ENCODE measurements at places on chromosomes 16 and 17.
A peak's percentile ranks its signal among the peaks of the same experiment; 100 is the strongest.

GRCh38 chr16:78876671-78877070, 723.9 kb downstream of the MAF start:
- no peak for DNase-seq

GRCh38 chr17:78362671-78363070, 2.8 kb upstream of the SOCS3 start:
- DNase-seq = no peak

DNA sequence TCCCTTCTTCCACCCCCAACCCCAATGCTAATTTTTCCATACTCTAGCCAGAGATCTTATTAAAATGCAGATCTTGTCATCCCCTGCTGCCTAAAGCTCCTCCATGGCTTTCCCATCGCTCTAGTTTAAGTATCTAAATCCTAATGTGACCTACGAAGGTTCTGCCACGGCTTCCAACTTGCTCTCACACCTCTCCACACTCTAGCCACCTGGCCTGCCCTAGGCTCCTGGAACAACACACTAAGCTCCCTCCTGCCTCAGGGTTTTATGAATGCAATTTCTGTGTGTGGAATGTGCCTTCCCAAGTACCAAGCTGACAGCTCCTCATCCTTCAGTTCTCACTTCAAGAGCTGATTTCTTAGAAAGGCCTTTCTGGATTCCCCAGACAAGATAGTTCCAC, 16.6 kb downstream of the NXPH3 start:
- DNase-seq = no peak

DNA sequence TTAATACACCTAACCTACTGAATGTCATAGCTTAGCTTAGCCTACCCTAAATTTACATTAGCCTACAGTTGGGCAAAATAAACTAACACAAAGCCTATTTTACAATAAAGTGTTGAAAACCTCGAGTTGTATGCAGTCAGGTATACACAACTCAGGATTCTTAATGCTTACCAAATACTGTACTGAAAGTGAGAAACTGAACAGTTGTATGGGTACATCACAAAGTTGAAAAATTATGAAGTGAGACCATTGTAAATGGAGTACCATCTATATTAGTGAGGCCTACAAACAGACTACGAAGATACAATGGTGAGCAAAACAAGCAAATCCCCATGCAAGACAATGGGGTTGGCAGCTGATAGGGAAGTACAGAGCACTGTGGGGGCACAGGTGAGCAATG, 79.7 kb downstream of the VAT1L start:
- no peak for DNase-seq

DNA sequence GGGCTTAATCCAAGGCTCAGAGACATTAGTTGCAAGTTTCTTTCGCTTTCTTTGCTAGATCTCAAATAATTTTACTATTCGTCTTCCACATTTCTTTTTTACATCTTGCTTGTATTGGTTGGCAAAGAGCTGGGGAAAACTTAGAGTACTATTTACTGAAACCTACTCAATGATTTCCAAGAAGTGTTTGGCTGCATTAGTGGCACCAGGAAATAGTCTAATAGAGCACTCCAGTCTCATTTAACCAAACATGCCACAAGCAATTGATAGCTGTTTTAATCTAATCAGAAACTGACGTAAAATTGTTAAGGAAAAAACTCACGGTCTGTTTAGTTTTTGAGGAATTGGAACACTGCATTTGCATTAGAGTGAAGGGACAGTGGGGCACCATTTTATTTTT, 29.0 kb downstream of the NUP93 start:
- DNase-seq = no peak

DNA sequence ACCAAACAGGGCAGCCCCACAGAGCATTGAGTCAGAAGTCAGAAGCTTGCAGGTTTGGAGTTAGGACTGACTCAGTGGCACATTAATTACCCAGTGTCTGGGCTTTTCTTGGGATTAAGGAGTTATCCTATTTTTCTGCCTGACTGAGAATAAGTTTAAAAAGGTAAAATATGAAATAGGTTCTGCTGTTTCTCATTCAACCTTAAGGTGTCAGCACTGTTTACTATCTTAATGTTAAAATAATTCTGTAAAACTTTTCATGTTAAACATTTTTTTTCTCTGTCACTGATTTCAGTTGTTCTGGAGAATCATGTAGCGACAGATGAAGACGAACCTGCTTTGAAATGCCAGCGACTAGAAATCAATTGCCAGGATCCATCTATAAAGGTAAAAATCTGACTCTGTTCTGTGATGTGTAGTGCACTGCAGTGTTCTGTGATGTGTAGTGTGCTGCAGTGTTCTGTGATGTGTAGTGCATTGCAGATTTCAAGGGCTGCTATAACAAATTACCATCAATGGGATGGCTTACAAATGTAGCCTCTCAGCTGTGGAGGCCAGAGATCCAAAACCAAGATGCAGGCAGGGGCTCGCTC, 128.0 kb downstream of the LAT start:
- no peak for DNase-seq

DNA sequence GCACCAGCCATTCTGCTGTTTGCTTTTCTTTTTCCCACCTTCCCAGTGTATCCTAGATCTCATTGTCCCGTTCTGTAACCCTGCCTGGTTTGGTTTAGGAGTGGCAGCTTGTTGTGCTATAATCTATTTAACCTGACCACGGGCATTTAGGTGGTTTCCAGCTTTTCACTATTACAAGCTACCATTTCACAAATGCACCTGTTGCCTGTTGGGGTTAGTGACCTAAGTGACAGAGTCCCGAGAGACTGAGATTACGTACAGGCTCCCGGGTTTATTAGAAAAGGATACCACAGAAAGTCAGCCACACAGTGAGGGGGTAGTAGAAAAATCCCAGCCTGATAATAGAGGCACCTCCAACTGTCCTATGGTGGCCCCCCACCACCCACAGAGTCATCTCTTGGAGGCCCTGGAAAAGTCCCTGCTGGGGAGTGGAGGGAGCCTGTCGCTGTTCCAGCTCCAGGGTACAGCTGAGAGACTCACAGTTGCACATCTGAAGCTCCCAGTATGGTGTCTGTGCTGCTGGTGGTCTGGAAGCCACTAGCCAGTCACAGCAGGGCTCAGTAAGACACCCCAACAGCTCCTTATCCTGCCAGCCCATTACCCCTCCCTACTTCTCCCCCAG, 21.2 kb downstream of the CLEC16A start:
- no peak for DNase-seq

GRCh38 chr17:82324566-82325285, 7.3 kb upstream of the CD7 start:
- no peak for DNase-seq

- no peak for DNase-seq
These were observed 35.9 kb downstream of the TMEM132E start for GRCh38 chr17:34615326-34615725.

- no peak for DNase-seq
These were observed 29.7 kb downstream of the MPP2 start for GRCh38 chr17:43877451-43878155.

- no peak for DNase-seq
These were observed 17.1 kb downstream of the TSPOAP1 start for GRCh38 chr17:58311429-58311894.

GRCh38 chr16:9062301-9062700, 29.1 kb upstream of the HAPSTR1 start:
- DNase-seq = no peak

- no peak for DNase-seq
These were observed 868 bp downstream of the MED13 start for GRCh38 chr17:62064029-62064790.

GRCh38 chr17:83080579-83080857, 1.1 kb downstream of the METRNL start:
- no peak for DNase-seq

GRCh38 chr16:84726669-84727467, 27.1 kb downstream of the USP10 start:
- DNase-seq = no peak

GRCh38 chr17:82698065-82698973, at the start of gene RAB40B:
Gene RAB40B, minus strand, starts transcription at chr17:82698698. Its CDS starts 102 bp downstream, at chr17:82698596.
- peak; percentile 98 for DNase-seq

DNA sequence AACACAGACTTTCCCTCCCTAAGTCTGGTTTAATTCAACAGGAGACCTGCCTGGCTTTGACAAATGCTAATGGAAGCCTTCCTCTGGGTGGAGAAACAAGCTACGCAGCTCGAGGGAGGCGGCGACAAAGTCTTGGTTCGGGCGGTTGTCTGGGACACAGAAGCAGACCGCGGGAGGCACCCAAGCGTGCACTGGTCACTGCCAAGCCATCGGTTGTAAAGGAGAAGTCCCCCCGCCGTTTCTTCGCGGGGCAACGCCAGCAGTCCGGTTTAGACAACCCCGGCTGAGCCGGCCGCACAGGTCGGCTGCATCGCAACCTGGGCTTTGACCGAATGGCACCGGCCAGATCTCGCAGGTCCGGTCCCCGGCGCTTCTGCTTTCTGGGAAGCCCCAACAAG, 586 bp downstream of the GLYR1 start:
- no peak for DNase-seq

- DNase-seq = no peak
These were observed 31.3 kb downstream of the ASIC2 start for GRCh38 chr17:33261820-33262219.

- no peak for DNase-seq
These were observed 201.4 kb upstream of the CHMP6 start for GRCh38 chr17:80790021-80790765.

DNA sequence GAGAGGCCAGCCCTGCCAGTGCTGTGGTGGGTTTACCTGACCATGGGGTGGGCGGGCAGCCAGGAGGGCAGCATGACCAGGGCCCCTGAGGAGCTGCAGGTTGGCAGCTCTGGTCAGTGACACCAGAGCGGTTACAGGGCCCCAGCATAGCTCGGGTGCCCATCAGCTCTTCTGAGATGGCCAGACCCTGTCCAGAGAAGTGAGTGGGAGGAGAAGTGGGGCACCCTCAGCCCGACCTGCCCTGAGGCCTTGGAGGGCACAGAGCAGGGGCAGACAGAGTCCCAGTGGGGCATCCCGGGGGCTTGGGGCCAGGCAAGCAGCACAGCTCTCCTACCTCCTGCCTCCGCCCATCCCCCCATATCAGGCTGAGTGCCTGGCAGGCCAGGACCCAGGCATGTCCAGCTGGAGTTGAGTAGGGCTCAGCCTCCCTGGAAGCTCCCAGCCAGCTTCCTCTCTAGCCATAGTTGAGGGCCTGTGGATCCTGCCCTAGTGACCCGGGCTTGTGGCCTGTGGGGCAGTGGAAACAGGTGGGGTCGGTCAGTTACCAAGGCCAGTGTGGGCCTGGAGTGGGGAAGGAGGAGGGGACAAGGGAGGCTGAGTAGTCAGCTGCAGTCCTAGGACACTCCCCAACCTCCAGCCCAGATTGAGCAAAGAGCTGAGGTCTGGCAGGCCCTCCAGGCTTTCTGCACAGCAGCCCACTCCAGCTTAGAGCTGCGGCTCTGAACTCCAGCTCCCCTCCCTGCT, 83.5 kb downstream of the AMFR start:
- no peak for DNase-seq

- no peak for DNase-seq
These were observed 526 bp downstream of the KIAA0513 start for GRCh38 chr16:85027958-85028684.

DNA sequence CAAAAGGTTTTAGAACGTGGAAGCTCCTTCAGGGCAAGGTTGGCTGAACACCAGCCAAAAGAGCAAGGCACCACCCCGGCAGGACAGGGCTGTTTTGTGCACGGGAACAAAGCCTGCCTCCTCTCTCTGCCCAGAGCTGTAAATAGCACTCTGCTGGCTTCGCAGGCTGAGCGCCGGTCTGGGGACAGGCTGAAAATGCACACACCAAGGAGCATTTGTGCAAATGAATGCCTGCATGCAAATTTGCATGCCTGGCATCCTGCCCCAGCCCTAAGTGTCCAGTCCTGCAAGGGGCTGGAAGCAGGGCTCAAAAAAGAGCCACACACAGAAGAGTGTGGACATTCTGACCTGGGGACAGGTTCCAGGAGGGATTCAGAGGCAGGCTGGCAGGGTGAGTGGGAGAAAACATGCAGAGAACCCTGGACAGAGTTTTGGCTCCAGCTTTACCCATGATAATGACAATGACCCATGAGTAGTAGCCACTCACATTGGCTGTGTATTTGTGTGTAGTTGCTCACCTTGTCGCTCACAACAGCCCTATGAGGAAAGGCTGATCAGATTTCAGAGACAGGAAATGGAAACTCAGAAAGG, 11.7 kb downstream of the ABAT start:
- peak; percentile 16 for DNase-seq

GRCh38 chr16:71852561-71852960, 6.8 kb downstream of the ATXN1L start:
- DNase-seq = no peak

GRCh38 chr16:56267888-56268287, 76.6 kb downstream of the GNAO1 start:
- DNase-seq = no peak

GRCh38 chr17:70872103-70872502, 702.8 kb downstream of the KCNJ2 start:
- DNase-seq = no peak

- peak; percentile 6 for DNase-seq
These were observed 51.3 kb downstream of the NEUROD2 start for GRCh38 chr17:39556423-39556822.

GRCh38 chr16:12178251-12178990, 201.9 kb downstream of the SNX29 start:
- no peak for DNase-seq

GRCh38 chr17:1413281-1413791, 13.3 kb upstream of the YWHAE start:
- peak; percentile 72 for DNase-seq

DNA sequence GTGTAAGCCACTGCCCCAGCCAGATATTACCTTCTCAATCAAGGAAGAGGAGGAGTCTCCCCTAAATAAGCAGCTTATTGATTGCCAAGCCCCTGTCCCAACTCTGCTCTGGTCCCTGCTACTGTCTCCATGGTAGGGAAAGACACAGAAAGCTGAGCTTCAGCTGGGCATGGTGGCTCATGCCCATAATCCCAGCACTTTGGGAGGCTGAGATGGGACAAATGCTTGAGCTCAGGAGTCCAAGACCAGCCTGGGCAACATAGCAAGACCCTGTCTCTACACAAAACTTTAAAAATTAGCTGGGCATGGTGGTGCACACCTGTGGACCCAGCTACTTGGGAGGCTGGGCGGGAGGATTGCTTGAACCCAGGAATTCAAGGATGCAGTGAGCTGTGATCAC, 6.6 kb downstream of the JUP start:
- no peak for DNase-seq

- no peak for DNase-seq
These were observed 159.7 kb downstream of the USP31 start for GRCh38 chr16:22989598-22989997.

- no peak for DNase-seq
These were observed 43.7 kb downstream of the RND2 start for GRCh38 chr17:43068570-43069367.

GRCh38 chr17:58384897-58385296, 32.4 kb downstream of the RNF43 start:
- DNase-seq = no peak

DNA sequence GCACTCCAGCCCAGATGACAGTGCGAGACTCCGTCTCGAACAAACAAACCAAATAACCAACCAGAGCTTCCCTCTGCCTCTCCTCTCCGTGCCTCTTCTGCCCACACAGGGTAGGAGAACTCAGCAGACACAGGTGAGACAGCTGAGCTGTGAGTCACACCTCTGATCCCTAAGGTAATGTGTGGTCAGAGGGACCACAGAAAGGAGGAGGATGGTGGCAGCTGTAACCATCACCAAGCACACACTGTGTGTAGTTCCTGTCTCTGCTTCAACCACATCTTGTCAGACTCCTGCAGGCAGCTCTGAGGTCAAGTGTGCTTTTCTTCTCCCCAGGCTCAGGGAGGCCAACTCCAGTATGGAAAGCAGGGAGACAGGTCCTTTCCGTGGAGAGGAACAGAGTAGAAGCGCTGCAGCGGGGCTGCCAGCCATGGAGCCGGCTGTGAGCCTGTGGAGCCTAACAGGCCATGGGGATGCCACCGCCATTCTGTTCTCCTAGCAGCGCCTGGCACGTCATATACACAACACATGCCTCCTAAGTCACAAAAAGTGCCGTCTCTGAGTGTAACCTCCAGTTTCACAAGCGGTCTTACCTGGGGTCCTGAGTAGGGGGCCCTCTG, 7.1 kb downstream of the NUDT16L1 start:
- DNase-seq = no peak
